ENCODE measurements at places on chromosomes 2 and 18.

GRCh38 chr18:43705850-43706249 is 428.6 kb upstream of the SYT4 start:
- no peak for DNase-seq

DNA sequence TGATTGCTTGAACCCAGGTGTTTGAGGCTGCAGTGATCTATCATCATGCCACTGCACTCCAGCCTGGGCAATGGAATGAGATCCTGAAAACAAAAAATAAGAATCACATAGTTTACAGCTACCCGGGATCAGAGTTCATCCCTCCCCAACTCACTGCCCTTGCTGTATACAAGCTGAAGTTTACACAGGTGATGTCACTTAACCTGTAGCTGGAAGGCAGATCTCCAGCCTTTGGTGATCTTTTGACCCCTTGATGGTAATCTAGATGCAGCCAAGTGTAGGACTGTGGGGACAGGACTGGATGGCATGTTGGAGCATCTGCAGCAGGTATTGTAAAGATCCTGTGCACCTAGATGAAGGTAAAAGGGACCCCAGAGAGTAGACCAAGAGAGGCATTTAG is 66.7 kb upstream of the SLC14A2 start:
- DNase-seq: no peak

DNA sequence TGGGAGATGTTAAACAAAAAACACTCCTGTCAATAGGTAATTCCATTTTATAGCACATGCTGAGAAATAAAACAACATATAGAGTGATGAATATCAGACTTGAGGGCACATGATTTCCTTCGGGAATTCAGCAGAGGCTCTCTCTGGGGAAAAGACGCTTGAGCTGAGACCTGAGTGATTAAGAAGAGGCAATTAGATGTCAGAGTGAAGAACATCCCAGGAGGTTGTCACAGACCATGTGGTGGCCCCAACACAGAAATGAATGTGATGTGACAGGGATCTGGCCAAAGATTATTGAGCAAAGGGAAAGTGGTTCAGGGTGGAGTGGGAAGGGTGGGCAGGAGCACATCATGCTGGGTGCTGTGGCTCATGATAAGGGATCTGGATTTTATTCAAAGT is 254.7 kb downstream of the RAD51AP2 start:
- no peak for DNase-seq

DNA sequence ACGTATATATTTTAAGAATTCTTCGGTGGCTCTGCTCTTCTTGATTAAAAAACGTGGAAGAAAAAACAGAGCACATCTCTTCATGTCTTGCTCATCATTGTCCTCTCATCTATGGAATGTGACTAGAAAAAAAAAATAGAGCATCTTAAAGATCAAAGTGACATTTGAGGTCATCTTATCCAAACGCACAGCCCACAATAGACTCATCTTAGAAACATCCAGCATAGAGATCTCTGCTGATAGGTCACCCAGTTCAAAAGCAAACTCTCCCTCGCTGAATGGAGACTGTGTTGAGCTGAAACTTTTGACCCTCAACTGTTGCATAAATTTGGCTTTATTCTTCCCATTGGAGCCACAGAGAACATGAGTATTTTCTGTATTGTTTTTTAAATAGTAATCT is 65.2 kb downstream of the CMPK2 start:
- DNase-seq: no peak

GRCh38 chr2:160433466-160434140 is 60.0 kb downstream of the RBMS1 start:
- no peak for DNase-seq

DNA sequence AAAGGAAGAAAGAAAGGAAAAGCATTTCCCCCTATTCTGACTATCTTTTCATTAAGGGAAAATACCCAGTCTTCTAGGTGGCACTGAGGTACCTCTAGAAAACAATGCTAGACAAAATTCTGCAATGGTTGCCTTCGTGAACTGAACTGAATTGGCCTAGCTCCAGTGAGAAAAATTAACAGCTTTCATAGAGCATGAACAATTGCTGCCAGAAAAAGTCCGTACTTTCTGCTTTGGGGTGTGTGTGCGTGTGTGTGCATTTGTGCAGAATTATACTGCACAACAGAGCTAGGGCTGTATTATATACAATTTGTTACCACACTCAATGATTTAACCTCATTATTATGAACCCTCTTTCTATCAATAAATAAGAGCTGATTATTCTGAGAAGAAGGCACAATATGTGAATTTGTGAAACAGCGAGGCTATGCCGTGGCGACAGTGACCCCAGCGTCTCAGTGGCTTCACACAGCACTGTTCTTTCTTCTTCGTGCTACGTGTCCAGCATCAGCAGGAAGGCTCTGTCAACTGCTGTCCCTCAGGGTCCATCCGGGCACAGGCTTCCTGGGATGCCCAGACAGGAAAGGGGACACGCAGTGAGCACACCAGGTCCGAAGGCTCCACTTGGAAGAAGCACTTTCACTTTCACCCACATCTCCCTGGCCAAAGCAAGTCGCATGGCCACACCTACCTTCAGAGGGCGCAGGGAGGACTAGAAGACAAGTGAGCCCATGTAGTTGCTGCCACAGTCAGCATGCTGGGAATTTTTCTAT is 47.5 kb downstream of the PTGR3 start:
- DNase-seq: no peak

- DNase-seq: peak; percentile 44
Observed at GRCh38 chr2:128545829-128546228, 227.2 kb upstream of the HS6ST1 start.

- DNase-seq: no peak
Observed at GRCh38 chr2:100017633-100018032, 124.8 kb downstream of the AFF3 start.

DNA sequence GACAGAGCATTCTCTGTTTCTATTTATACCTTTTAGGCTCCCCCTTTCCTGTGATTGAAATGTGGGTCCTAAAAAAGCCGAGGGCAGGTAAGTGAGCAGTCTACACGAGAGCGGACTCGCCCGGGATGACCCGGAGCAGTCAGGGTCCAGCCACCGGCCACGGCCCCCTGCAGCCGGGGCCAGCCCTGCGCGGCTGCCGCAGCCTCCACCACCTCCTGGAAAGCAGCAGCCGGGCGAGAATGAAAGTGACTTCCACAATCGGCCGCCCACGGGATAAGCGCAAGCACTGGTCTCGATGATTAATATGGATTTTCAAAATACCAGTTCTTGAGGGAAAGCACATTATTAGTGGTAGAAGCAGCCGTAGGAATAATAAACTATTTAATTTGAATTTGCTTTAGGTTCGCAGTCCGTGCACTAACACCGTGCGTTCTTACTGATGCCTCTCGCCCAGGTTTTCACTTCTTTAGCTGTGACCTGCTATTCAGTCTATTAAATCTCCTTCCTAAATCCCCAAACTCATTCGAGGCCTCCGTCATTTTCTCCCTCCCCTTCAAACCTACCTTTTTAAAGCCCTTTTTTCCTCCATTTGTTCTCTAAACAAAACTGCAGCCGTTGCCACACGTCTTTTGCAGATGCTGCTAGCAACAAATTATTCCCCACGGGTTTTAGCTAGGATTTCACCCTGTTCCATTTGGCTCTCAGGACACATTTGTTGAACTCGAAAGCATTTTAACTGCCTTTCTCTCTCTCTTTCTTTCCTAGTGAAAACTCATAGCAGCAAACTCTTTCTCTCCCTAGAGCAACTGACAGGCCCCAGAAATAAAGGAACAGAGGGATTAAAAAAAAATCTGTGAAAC is 1015.1 kb upstream of the PIK3C3 start:
- no peak for DNase-seq

- DNase-seq: no peak
Observed at GRCh38 chr18:41216341-41217003, 738.6 kb upstream of the PIK3C3 start.

DNA sequence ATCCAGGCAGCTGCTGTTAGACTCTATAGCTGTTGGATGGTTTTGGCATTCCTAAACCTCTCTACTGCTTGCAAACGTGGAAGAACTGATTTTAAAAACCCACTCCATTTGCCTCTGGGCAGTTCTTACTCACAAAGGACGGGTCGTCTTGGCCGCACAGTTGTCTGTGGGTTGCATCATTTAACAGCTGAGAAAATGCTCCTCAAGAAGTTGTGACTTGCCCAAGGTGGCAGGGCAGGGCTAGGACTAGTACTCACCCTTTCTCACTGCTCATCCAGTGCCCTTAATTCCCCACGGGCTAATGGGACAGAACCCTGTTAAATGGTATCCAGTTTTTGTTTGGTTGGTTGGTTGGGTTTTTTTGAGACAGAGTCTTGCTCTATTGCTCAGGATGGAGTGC is 997 bp upstream of the DRC1 start:
- no peak for DNase-seq

DNA sequence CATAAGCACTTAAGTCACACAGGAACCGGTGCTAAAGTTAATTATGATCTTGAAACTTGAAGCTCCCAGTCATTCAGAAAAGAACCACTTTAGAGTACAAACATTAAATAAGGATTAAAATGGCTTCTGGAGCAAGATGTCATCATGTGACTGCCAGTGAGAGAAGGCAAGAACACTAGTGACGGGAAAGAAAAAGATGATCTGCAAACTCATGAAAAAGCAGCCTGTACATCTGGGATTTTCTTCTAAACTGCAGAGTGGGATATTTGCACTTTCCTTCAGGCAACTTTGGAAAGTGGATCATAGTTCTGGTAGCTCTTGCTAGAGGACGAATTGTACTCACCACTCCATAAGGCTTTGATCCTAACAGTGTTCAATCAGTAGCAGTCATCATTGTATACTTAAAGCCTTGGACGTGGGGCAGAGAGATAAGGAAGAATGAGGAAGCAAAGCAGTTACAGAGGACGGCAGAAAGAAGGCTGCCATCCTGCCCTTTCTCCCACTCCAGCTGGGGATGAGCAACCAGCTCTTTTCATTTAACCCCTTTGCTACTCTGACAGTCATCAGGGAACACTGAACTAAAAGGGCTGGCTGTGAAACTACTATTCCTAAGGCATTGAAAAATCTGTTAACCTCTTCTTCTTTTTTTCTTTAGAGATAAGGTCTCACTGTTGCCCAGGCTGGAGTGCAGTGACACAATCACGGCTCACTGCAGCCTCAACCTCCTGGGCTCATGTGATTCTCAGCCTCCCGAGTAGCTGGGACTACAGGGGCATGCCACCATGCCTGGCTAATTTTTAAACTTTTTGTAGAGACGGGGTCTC is 18.1 kb downstream of the ABHD3 start:
- DNase-seq: no peak

DNA sequence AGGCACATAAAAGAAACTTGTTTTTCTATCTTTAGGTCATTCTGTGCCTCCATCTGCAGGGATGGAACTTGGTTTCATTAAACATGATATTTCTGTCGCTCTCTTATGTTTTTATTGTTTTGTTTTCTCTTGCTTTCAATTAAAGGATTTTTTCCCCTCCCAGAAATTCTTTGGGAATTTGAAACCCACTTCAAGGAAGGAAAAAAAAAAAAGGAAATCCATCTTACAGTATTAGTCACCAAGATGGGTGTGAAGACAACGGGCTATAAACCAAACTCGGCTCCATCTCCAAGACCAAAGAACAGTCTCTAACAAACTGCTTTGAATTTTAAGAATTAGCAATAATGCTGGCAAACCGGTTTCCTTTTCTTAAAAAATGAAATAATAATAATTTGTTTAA is 244.1 kb downstream of the BCL11A start:
- no peak for DNase-seq

DNA sequence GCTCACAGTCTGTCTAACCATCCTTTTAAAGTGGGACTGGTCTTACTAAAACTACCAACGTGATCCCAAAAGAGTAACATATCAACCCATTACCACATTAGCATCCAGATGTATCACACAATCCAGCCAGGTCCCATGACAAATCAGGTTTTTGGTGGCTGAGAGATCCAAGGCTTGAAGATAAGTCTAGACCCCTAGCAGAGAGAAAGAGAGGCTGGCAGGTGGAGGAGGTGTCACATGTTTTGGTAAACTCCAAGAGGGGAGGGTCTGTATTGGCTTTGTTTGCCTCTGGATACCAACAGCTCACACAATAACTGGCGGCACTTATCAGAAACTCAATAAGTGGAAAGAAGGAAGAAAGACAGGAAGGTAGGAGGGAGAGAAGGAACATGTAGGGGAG is 357.6 kb downstream of the SS18 start:
- no peak for DNase-seq

DNA sequence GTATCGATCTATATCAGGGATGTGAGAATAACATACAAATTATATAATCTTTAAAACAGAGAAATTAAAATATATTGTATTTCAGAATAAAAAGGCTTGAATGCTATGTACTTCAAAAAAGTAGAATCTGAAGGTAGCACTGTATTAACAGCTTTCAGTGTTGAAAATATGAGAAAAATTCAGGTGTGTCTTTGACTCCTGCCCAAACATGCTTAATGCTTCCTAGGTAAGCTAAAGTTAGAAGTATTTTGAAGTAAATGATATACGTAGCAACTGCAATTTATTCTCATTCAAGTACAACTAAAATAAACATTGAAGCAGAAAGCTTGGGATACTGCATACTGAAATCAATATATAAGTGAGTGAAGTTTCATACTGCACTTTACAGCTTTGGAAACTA is 1082.0 kb upstream of the ACVR2A start:
- DNase-seq: no peak

DNA sequence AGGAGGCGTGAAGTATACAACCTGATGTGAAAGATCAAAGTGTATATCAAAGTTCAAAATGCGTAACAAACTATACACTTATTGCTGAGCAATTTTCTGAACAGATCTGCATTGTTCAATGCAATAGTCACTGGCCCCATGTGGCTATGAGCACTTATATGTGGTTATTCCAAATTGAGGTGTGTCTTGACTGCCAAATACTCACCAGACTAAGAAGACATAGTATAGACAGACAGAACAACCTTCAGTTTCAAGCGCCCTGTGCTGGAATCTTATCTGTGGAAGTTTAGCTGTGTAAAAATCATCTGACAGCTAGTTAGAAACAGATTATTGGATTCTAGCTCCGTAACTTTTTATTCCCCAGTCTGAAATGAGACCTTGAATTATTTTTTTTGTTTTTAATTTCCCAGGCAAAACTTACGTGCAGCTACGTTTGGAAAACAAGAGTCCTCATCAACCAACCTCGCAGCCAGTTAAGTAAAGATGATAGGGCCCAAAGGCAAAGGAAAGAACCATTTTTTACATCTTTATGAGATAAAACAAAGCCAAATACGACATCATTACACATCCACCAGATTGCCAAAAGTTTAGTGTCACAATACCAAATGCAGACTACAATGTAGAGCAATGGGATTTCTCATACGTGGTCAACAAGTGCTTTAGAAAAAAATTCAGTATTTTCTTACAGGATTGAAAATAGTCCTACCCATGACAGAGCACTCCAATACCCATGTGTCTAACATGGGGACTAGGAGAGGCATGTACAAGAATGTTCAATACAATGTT is 37.2 kb downstream of the MBOAT2 start:
- no peak for DNase-seq

Measured in dorsolateral prefrontal cortex (tissue), 122 donors.